ENCODE measurements at places on chromosomes 2 and 18. TPM values are rescaled to one million over a fixed set of nuclear protein-coding genes. Genes with fewer than 3 reads are reported as not detected.
A peak's percentile ranks its signal among the peaks of the same experiment; 100 is the strongest.

DNA sequence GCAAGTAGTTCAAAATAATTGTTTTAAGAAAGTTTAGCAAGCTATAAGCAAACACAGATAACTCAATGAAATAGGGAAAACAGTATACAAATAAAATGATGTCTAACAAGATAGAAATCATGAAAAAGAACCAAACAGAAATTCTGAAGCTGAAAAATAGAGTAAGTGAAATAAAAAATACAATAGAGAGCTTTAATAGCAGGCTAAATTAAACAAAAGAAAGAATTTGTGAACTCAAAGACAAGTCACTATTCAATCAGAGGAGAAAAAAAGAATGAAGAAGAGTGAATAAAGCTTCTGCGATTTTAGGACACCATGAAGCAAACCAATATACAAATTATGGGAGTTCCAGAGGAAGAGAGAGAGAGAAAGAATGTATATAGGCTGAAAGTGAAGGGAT lies 576.8 kb downstream of the STK39 start:
- H3K4me3 ChIP-seq = no peak overlapping the region
- no peaks in the 10 kb centered on the region for H3K27me3 ChIP-seq
- DNase-seq = no peak
- H3K4me1 ChIP-seq = no peaks in the 10 kb centered on the region

Gene DSC2
- total RNA-seq = 39.4 TPM

DNA sequence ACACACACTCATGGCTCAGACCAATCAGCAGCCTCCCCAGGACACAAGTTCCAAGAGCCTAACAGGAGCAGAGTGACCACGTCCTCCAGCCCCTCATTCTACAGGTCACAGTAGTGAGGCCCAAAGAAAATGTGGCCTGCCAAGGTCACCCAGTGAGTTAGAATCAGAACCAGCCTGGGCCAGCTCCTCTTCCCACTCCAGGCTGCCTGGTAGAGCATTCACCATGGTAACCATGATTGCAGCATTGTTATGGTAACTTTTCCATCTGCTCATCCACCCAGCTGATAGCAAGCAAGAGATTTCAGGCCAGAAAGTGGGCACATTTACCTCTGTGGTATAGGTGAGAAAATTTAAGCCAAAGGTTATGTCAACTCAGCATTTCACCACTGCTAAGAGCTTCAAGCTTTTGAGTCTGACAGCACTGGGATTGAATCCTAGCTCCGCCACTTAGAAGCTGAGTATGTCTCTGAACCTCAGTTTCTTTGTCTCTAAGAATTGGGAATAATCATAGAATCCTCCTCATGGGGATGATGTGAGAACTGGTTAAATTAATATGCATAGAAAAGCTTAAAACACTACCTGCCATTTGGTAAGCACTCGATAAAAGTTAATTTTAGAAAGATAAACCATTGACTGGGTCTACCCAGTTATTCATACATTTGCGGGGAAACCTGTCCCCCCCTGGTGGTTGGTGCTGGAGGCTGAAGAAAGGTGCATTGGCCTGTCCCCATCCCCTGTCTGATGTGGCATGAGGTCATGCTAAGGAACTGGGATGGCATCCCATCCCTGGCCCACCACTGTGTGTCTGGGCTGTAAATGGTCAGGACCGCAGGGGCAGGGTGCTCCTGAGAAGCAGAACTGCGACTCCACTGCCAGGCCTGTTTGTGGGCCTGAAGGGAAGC lies 181.5 kb downstream of the KLHL29 start:
- H3K27ac ChIP-seq = no peak overlapping the region
- H3K4me1 ChIP-seq = peaks cover 11% of the 10 kb centered on the region

DNA sequence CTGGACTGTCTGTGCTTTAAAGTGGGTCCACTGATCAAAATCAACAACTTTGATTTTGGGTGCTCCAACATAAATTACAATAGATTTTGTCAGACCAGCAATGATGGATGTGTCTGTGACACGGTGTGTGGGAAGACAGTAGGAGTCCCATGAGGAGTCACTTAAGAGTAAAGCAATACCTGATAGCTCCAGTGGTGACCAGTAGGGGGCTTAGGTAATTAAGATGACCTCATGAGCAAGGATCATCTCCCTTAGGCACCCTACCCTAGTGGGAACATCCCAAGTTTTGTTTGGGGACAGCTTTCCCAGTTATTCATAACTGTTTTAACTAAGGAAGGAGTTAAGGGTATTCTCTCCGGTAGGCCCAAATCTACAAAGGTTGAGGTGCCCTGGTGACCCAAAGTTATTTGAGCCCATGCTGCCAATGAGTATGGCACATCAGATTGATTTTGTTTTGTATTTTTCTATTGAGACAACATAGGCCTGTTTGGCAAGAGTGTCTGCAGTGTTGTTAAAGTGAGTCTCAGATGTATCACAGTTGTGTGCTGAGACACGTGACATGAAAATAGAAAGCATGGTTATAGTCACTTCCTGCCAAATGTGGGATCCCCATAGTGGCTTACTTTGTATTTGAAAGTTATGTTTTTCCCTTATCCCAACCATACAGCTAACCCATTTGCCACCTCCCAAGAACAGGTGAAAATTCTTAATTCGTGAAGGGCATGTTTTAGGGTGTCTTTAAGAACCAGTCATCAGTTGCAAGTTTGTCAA lies 1337.6 kb upstream of the SLC39A10 start:
- no peaks in the 10 kb centered on the region for H3K36me3 ChIP-seq
- H3K27ac ChIP-seq = no peak overlapping the region
- H3K27me3 ChIP-seq = no peaks in the 10 kb centered on the region
- H3K4me3 ChIP-seq = no peak overlapping the region

GRCh38 chr2:192267484-192267883 lies 72.8 kb upstream of the TMEFF2 start:
- DNase-seq = peak; percentile 83
- no peaks in the 10 kb centered on the region for H3K36me3 ChIP-seq

Gene C2orf72
- total RNA-seq = 0.84 TPM

- H3K27me3 ChIP-seq = no peaks in the 10 kb centered on the region
- no peak overlapping the region for H3K4me3 ChIP-seq
- H3K4me1 ChIP-seq = no peaks in the 10 kb centered on the region
- peak overlapping the region; percentile 25 for H3K27ac ChIP-seq
- no peaks in the 10 kb centered on the region for H3K36me3 ChIP-seq
- DNase-seq = peak; percentile 80
Measured at GRCh38 chr2:145091967-145092366, 572.0 kb upstream of the ZEB2 start.

- H3K27ac ChIP-seq = no peak overlapping the region
- no peak overlapping the region for H3K4me3 ChIP-seq
- DNase-seq = no peak
- H3K4me1 ChIP-seq = no peaks in the 10 kb centered on the region
- H3K36me3 ChIP-seq = no peaks in the 10 kb centered on the region
- no peaks in the 10 kb centered on the region for H3K27me3 ChIP-seq
Measured at GRCh38 chr2:142582317-142582716, 295.1 kb upstream of the KYNU start.
